ENCODE measurements at places on chromosomes 1 and 21.

- no peak for DNase-seq
Measured at GRCh38 chr21:26047279-26047967, 123.1 kb downstream of the APP start.

- DNase-seq = no peak
Measured at GRCh38 chr1:213908521-213908920, 79.3 kb upstream of the PROX1 start.

DNA sequence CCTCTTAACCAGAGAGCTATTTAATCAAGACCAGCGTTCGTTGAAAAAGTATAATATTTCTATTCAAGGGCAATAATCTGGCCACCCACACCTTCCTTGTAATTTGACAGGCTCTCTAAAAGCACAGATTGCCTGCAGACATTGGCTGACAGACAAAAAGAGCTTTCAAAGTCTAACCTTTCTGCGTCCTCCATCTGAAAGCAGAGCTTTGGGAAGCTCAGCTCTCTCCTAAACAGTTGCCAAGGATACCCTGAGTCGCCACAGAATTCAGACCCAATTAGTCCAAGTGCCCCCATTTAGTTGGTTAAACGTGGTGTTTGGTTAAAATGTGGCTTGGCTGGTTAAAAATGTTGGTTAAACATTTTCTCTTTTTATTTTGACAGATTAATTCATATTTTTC, 33.7 kb upstream of the PLA2G2C start:
- no peak for DNase-seq

DNA sequence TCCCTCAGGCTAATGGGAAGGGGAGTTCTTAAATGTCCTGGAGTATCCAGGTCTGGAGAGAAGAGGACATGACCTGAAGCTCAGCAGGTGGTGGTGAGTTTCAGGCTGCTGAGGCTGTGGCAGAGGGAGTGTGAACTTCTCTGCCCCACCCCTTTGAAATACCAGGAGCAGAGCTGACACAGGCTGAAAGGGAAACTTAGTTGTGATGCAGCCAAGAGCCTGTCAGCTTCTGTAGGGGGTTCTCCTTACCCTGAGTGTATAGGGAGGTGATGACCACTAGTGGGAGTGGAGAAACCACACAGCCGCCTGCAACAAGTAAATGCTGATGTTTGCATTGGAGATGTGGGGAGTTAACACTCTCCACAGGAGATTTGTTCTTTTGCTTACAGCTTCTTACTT, 152.3 kb downstream of the FCRL5 start:
- DNase-seq = no peak

DNA sequence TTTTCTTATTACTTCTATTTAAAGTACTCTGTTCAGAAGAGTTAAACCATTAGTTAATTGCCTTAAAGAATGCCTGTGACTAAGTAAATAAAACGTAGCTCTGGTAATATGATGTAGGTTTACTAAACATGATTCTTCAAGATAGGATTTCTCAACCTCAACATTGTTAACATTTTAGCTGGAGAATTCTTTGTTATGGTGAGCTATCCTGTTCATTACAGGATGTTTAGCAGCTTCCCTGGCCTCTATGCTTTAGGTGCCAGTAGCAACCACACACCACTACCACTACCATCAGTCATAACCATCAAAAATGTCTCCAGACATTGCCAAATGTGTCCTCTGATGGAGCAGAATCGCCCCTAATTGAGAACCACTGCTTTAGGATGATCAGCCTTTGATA, 10.7 kb downstream of the RPF1 start:
- DNase-seq = no peak

DNA sequence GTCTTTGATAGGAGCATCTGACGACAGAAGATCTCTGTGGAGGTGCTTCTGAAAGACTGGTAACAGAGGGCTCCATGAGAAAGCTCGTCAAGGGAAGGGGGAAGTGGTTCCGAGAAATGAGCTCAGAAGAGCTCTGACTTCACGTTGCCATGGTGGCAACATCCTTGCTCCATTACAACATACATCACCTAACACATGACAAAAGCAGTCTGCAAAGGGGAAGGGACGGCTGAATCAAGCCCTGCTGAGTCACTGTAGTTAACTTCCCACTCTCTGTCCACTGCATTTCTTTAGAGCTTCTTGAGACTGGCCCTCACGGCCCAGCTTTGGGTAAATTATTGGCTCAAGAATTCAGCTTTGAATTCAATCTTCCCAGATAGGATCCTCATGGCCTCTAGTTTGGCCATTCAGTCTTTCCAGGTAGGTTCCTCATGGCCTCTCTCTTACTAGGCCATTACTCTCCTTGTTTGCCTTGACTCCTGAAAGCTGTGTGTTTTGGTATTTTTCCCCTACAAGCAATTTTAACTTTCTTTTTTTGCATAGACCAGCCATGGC, 88.0 kb upstream of the ZNF648 start:
- no peak for DNase-seq

GRCh38 chr1:52669696-52670095, 28.5 kb downstream of the COA7 start:
- DNase-seq = peak; percentile 56

GRCh38 chr21:41973861-41974751, 20.3 kb upstream of the C2CD2 start:
- no peak for DNase-seq

DNA sequence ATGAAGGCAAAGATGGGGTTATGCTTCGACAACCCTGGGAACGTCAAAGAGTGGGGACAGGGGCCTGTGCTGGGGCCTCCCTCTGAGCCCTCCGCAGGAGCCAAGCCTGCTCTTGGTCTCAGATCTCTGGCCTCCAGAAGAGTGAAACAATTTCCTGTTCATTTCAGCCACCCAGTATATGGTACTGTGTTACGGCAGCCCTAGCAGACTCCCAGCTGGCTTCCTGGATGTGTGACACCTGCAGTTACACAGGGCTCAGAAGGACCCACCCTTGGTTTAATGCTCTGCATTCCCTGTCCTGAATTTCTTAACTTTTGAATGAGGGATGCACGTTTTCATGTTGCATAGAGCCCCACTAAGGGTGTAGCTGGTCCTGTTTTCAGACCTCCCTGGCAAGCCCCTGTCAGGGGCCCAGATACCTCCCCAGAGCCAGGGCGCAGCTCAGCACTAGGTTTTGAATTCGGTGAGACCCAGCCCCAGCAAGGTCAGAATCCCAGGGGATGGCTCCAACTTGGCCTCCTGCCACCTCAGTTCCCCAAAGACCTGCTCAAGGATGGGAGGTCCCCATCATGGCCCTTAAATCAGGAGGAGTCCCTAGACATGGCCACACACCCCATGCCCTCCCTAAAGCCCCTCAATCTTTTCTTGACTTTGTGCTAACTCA, 79.0 kb upstream of the IFFO2 start:
- no peak for DNase-seq

GRCh38 chr1:40532844-40533424, 1.5 kb downstream of the ZNF684 start:
- no peak for DNase-seq
